ENCODE measurements at places on chromosomes 5 and 9. TPM values are rescaled to one million over a fixed set of nuclear protein-coding genes. Genes with fewer than 3 reads are reported as not detected.

Gene PTGES
- 7.5 TPM for total RNA-seq

DNA sequence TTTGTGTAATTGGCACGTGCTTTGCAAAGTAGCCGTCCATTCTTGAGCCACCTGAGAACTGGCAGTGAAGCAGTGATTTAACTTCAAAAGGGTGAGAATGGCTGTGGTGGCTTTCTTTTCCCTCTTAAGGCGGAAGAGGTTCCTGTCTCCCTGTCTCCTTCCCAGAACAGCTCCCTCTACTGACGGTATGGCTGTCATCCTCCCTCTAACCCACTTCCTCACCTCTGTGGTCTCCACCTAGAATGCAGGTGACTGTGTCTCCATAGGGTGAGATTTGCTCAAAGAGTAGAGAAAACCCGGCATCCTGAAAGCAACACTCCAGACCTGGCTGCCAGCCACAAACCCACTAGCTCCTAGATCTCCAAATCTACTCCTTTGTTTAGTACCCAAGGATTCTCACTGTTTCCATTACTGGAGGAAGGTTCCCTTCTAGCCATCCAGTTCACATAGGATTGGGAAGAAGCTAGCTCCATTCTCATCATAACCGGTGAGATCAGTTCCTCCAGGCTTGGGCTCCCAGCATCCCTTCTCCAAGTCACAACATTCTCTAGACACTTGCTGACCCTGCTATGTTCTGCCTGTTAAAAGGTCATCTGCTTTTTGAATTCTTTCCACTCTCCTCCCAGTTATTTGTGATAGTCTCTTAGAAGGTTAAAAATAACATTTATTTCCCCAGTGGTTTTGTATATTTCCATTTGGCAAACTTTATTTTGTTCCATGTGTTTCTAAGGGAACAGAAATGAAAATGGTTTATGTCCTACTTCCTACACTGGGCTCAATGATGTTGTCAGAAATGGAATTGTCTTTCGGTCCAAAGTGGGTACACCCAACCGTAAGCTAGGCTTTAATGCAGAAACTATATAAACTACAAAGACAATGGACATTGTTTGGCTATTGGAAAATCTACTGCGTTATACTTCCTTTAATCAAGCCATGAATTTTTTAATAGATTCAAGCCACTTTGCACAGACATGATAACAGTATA is 269.4 kb downstream of the CWC27 start:
- DNase-seq: no peak

GRCh38 chr9:35754264-35754663 is at the start of gene MSMP:
Gene MSMP (minus strand): TSS chr9:35754276. CDS start chr9:35754129, 147 bp downstream.
- DNase-seq: no peak

- no peak for DNase-seq
Measured at GRCh38 chr5:13660072-13660471, 284.4 kb downstream of the DNAH5 start.

- DNase-seq: peak; percentile 65
Measured at GRCh38 chr5:138752341-138752950, 779 bp upstream of the CTNNA1 start.

- peak; percentile 54 for DNase-seq
Measured at GRCh38 chr5:176959051-176959450, 47.5 kb downstream of the UIMC1 start.

DNA sequence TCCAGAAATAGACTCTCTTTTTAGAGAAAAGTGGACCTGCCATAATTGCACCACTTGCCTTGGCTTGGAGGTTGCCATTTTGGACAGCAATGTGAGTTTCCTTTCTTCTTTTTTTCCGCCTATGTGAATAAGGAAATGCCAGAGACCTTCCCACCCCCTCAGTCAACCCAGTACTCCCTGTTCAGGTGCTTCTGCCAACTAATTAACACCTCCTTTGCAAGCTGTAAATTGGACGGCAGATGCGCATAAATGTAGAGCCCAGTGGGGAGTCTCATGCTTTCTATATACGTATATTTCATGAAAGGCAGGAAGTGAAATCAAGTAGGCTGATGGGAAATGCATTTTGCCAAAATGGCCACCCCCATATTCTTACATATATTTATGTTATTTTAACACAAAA is 269.8 kb upstream of the RFX3 start:
- no peak for DNase-seq

Gene ANKRD34B
- total RNA-seq: not detected

Gene TMEM252
- total RNA-seq: not detected

GRCh38 chr9:91159664-91160121 is 202.0 kb downstream of the AUH start:
- peak; percentile 80 for DNase-seq

DNA sequence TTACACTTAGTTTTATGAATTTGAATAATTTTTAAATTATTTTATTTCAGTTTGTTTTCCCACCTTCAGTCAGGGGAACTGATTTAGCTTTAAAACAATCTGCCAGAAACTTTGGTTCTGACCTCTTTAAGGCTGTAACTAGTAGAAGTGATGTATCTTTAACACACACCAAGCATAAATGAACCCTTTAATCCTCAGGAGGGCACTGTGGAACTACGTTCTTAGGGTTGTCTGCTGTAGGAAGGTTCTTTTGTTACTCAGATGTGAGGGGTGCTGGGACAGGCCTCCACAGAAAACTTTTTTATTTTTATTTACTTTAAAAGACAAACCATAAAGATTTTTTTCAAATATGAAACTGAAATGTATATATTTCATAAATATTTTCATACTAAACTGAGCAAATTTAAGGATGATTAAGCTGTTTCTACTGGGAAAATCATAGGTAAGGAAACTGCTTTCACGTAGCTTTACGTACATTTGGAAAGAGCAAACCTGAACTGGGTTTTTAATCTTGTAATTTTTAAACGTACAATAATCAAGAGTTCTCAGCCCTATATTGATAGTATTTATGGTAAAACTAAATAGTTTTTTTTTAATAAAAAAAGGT is 5.3 kb downstream of the KLF4 start:
- DNase-seq: peak; percentile 92

Gene SLC6A19
- not detected for total RNA-seq

GRCh38 chr5:35136386-35136785 is 88.6 kb upstream of the AGXT2 start:
- no peak for DNase-seq

- no peak for DNase-seq
Measured at GRCh38 chr9:90838098-90838497, 36.5 kb downstream of the SYK start.

DNA sequence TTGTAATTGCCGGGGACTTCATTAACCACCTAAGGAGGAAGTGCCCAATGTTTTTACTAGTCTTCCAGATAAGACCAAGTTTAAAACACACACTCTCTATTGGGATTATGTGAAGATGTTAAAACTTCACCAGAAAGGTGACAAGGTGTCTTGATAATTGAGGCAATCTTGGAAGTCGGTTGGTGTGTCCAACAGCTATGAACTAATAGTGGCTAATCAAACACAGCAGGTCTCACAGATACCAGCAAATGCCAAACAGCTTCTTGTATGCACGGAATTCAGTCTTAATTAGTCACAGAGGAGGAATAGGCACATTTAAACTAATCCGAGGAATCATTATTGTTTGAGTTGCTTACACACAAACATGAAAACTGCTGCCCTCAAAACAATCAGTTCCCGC is 214.5 kb downstream of the SEC61B start:
- DNase-seq: no peak
